Hypothalamus (tissue), 51 donors: ENCODE measurements at places on chromosomes 12 and 14.

- no peak for DNase-seq
These were observed 435.4 kb downstream of the EGLN3 start for GRCh38 chr14:33515441-33515840.

GRCh38 chr14:99136401-99136800 lies 135.6 kb downstream of the BCL11B start:
- DNase-seq = no peak

GRCh38 chr14:99732436-99733210 lies 48.5 kb downstream of the CYP46A1 start:
- DNase-seq = no peak

DNA sequence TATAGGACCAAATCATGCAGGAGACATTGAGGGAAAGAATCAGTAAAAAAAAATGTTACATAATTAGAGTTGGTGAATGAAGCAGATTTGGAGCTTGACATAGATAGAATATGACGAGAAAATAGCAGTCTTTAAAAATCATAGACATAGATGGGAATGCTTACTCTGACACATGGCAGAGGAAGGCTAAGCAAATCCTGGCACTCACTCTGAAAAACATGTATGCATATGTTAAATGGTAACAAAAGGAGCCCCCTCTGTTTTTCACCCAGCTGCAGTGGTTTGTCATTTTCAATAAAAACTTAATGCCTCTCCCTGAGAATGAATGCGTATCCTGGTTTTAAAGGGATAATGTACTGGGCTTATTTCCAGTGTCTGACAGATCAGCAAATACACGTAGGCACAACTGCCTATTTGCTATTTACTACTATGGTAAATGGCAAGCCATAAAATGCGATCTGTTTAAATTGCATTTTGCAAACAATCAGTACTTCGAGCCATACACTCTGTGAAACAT lies 561.2 kb upstream of the SEL1L start:
- no peak for DNase-seq

- no peak for DNase-seq
These were observed 121.4 kb downstream of the KSR2 start for GRCh38 chr12:117847371-117847770.

- no peak for DNase-seq
These were observed 2.7 kb downstream of the KTN1 start for GRCh38 chr14:55582746-55583145.

- no peak for DNase-seq
These were observed 90.2 kb downstream of the LIN7A start for GRCh38 chr12:80847575-80847974.

- DNase-seq = no peak
These were observed 5.6 kb upstream of the FAM234B start for GRCh38 chr12:13038491-13039161.

GRCh38 chr12:85468356-85469157 lies 188.5 kb downstream of the ALX1 start:
- DNase-seq = no peak

GRCh38 chr14:92503756-92504491 lies 9.7 kb upstream of the RIN3 start:
- no peak for DNase-seq

- DNase-seq = no peak
These were observed 8.1 kb downstream of the GLT1D1 start for GRCh38 chr12:128861226-128862016.

- DNase-seq = no peak
These were observed 1.4 kb downstream of the AKT1 start for GRCh38 chr14:104794099-104794498.

GRCh38 chr12:45518291-45519235 lies 210.9 kb upstream of the ARID2 start:
- DNase-seq = no peak

DNA sequence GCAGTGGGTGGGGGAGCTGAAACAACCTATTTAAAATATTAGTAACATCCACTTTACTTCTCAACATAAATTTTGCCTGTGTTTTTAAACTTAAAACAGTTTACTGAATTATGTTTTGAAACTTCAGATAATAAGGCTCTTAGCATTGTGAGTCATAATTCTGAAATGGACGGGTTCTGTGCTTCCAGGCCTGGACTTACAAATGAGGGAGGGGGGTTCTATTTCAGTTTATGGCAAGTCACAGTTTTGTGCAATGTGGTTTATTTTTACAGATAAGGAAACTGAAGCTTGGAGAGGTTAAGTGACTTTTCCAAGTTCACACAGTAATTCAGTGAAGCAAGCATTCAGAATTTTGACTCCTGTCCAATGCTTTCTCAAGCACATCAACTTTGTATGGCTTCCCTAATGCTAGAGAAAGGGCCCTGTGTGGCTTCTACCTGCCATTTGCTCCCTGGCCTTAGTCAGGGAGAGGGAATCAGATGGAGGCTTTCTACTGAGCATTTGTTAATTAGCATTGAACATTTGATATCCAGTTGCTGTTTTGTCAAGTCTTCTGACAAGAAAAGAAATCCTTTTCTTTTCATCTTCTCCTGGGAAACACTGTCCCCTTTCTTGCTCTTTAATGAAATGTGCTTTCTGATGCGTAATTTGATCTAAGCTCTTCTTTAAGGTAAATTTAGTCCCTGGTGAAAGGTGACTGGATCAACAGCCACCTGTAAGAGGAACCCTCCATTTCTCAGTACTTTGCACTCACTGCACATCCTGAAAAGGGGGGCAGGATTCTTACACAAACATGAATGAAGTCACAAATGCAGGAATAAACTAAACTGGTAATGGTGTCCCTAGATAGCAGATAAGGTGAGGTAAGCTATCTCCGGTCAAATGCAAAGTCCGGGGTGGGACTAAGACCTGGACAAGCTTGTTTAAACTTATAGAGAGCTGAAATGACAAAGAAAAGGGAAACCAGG lies 2.5 kb upstream of the SALL2 start:
- DNase-seq = no peak

- no peak for DNase-seq
These were observed 705.6 kb upstream of the FOXG1 start for GRCh38 chr14:28061006-28061405.

- no peak for DNase-seq
These were observed 36.3 kb downstream of the TTLL5 start for GRCh38 chr14:75697386-75697785.

GRCh38 chr14:96962337-96962736 lies 165.2 kb downstream of the VRK1 start:
- DNase-seq = no peak

DNA sequence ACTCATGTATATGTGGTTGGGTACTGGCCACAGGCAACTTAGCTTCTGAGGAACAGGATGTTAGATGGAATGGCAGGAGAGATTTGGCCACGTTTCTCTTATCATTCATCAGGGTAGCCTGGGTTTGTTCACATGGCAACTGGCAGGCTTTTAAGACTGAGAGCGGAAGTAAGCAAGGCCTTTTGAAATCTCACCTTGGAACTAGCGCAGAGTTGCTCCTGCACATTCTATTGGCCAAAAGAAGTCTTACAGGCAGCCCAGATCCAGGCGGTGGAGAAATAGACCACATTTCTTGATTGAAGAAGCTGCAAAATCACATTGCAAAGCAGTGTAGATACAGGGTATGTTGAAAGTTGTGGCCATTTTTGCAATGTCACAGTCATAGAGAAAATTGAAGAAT lies 3.7 kb downstream of the CLEC4A start:
- no peak for DNase-seq

DNA sequence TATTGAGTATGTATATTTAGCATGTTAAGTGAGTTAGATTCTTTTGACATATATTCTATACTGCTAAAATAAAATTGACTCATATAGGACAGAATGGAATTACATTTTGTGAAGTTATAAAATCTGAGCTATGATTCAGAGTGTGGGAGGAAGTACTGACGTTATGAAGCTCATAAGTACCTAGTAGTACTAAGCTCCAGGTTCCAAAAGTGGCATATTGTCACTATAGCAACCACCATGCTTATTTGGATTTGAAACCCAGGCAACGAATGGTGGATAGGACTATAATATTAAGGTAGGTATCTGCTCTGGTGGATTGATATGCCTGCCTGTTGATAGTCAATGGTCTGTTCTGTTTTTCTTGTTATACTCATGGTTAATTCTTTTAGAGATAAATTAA lies 2.2 kb upstream of the FBXO33 start:
- DNase-seq = no peak

DNA sequence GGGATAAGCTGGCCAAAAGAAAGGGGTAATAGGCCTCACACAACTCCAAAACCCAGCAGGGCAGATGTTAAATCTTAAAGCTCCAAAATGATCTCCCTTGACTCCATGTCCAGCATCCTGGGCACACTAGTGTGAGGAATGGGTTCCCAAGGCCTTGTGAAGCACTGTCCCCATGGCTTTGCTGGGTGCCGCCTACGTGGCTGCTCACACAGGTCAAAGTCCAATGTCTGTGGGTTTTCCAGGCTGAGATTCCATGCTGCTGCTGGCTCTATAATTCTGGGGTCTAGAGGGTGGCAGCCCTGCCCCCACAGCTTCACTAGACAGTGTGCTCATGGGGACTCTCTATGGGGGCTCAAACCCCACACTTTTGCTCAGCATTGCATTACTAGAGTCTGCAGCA lies 145.3 kb upstream of the GRIN2B start:
- no peak for DNase-seq

DNA sequence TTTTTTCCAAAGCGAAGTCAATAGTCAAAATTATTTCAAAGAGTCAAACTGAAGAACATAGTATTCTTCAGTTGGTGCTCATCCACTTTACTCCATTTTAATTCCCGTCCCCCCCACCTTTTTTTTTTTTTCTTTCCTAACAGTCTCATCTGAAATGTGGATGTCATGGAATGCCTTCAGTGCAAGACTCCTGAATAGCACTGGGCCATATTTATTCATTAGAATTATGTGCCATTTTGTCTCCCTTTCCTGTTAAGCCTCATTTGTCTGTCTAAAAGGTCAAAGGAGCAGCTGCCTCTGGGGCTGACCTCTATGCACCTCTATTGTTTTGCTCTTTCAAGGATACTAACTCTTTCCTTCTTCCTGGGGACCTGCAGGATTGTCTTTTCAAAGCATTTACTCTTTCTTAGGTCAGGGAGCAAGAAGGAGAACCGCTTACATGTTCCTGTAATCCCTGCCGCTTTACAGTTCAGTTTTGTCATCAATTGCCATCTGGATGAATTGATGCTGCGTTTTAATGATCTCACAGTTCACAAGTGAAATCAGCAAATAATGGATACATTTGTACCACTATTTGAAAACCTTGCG lies 310.6 kb downstream of the NPAS3 start:
- no peak for DNase-seq

DNA sequence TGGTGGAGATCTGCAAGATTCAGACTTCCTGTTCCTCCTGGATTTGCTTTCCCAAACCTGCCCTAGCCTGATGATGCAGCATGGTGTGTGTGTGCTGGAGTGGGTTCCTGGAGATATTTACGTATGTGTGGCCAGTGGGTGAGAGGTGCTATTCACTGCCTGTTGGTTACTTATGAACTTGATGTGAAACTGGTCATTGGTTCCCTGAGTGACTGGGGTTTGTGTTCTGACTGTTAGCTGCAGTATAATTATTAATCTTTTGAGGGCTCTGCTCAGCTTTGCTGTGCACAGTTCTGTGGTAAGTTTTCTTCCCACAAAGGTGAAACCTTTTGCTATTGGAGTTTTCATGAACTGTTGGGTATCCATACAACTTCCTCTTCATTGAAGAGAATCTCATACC lies 541.8 kb upstream of the FBXO33 start:
- DNase-seq = no peak

GRCh38 chr14:81371802-81372201 lies 28.3 kb downstream of the STON2 start:
- DNase-seq = no peak

- DNase-seq = no peak
These were observed 64.9 kb upstream of the KCNA5 start for GRCh38 chr12:4978737-4979136.

DNA sequence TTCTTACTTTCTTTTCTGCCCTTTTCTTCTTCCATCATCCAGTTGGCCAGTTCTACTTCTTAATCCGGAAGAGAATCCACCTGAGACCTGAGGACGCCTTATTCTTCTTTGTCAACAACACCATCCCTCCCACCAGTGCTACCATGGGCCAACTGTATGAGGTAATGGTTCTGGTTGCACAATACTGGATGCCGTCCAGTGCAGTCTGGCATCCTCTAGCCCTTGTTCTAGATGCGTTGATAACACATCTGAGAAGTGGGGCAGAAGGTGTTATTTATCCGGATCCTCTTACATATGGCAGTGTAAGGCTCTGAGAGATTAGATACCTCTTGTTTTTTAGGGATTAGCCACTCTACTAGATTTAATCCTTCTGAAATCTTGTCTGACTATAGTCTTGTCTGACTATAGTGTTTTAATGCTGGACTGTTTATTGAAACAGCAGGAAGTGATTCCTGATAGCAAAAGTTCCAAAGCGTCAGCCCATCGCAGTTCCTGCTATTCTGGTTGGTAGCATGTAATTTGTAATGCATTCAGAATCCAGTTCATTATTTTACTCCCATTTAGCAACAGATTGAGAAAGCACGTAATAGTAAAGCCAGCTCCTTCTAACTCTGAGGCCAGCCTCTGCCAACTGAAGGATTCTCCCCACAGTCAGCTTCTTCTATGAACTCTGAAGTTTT lies 7.9 kb downstream of the GABARAPL1 start:
- no peak for DNase-seq

GRCh38 chr14:98592611-98593170 lies 679.3 kb downstream of the BCL11B start:
- DNase-seq = no peak

GRCh38 chr12:39402922-39403321 lies 40.0 kb downstream of the KIF21A start:
- no peak for DNase-seq

DNA sequence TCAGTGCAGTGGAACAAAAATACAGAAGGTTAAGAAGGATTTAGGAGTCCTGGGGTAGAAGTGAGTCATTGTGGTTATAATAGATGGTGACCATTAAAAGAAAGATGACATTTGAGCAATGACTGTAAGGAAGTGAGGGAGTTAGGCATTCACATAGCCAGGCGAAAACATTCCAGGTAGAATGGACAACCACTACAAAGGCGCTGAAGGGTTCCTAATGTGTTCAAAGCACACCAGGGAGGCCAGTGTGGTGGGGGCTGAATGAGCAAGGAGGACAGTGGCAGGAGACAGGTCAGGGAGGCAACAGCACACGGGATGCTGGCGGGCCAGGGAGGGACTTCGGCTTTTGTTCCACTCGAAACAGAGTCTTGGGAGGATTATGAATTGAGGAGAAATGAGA lies 129.9 kb downstream of the NPAS3 start:
- DNase-seq = no peak

DNA sequence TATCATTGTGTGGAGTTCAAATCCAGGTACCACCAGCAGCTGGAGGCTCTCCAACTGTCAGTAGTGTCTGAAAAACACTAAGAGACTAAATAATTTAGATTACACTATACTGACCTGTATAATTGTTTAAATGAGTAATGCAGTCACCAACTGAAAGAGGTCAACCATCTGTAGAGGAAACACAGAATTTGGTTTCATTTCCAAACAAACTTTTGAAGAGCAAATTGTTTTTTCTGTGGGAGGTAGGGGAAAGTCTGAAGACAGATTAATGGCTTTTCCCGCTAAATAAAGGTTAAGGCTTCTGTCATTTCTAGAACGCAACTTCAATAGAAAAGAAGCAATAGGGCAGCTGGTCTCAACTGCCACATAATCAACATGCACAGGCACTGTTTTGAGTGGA lies 462.6 kb downstream of the PRKD1 start:
- no peak for DNase-seq
